ENCODE measurements at places on chromosomes 7 and 10. TPM values are rescaled to one million over a fixed set of nuclear protein-coding genes. Genes with fewer than 3 reads are reported as not detected.

The C10orf53 gene
- not detected for total RNA-seq

GRCh38 chr7:17371671-17372524 is 73.4 kb downstream of the AHR start:
- peak overlapping the region; percentile 98 for H3K27ac ChIP-seq
- no peak overlapping the region for H3K4me3 ChIP-seq
- DNase-seq: peak; percentile 98
- no peaks in the 10 kb centered on the region for H3K36me3 ChIP-seq
- H3K4me1 ChIP-seq: peaks cover 29% of the 10 kb centered on the region

The AMPH gene
- 3.6 TPM for total RNA-seq

The GTF2IRD1 gene
- total RNA-seq: 10.0 TPM

The UNCX gene
- not detected for total RNA-seq

GRCh38 chr10:7481368-7481765 is 70.5 kb upstream of the SFMBT2 start:
- H3K4me3 ChIP-seq: no peak overlapping the region
- no peaks in the 10 kb centered on the region for H3K27me3 ChIP-seq
- no peak for DNase-seq
- no peaks in the 10 kb centered on the region for H3K4me1 ChIP-seq

The CAMK2B gene
- 0.26 TPM for total RNA-seq
